ENCODE measurements at places on chromosomes 3 and 15. TPM values are rescaled to one million over a fixed set of nuclear protein-coding genes. Genes with fewer than 3 reads are reported as not detected.

Gene HES1
- 11.1 TPM for total RNA-seq

Gene GHSR
- not detected for total RNA-seq

Gene LRRC34
- total RNA-seq: 2.0 TPM

Gene AGBL1
- total RNA-seq: not detected

GRCh38 chr3:134375582-134376384 lies 1.5 kb upstream of the AMOTL2 start:
- DNase-seq: no peak

DNA sequence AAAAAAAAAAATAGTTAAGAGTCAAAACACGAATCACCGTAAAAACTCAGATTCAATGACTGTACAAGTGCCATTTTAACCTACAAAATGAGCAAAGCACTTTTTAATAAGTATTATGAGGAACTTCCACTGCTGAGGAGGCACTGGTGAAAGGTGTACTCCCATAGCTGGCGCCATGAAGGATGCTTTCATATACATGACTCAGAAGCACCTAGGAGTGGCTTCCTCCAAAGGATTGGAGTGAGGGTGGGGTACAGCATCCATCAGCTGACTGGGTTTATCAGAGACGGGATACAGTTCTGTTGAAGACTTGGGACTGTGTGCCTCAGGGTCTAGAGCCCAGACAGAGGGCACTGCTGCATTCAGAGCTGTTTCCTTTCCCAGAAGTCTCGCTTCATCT lies 60.9 kb upstream of the MEX3B start:
- no peak for DNase-seq

DNA sequence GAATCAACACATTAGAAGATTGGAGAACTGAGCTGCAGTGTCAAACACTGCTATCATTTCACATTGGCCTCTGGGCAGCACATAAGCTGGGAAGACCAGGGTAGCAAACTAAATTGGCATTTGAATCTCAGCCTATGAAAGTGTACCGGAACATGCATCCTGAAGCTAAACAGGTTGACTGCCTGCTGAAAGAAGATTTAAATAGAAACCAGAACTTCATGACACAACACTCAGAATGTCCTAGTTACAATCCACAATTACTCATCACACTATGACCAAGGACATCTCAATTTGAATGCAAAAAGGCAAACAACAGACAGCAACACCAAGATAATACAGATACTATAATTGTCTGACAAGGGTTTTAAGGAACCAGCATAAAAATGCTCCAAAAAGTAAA lies 26.2 kb downstream of the TM2D3 start:
- DNase-seq: no peak

DNA sequence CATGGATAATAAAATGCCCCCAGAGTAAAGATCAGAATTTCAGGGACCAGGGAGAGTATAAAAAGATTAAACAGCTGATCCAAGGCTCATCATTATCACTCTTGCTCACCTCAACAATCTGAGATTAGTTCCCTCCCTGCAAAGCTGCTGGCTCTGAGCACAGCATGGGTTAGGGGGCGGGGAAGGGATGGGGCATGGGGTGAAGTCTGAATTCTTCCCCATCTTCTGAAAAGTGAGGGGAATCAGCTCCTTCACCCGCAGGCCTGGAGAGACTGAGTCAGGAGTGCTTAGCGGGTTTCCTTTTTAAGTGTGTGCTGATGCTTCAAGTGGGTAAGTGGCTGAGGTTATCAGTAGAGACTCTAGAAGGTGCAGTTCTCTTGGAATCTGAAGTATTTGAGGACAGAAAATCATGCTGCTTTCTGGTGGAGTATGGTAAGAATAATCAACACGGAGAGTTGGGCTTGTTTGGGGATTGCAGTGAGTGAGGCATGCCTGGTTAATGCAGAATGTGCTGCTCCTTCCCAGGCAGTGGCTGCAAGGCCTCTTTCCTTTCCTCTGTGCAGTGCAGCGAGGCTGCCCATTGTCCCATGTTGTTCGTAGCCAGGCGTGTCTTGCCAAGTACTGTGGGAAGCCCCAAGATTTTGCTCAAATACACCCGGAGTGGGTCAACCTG lies 59.2 kb upstream of the TRAK1 start:
- no peak for DNase-seq

DNA sequence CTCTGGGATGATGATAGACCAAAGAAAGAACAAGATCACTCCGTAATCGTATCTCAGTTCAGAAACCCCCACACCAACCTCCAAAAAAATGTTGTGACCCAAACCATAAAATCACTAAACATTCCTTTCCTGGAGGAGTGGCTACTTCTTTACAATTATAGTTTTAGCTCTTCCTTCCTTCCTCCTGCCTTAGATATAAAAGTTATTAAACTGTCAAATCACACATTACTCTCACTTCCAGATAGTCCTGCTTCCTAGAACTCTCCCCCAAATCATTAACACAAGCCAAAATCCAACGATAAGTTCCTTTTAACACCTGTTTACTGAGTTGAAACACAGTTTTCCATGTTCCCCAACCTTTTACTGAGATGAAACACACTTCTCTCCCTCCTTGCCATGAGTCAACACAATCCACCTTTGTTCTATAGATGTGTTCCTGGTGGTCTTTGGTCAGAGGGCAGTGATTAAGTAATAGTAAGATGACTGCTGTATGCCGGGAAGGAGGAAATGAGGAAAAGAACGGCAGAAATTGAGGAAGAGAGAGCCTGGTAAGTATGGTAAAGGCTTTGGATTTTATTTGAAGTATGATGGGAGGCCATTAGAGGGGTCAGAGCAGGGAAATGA lies 8.3 kb upstream of the CRYGS start:
- DNase-seq: no peak
